Activated T-cell treated with anti-CD3 and anti-CD28 coated beads, Interleukin-2, amount 50 U/mL, for 24 hours (primary cell): ENCODE measurements at places on chromosomes 1 and 21.

GRCh38 chr21:19276665-19277064 is 873.1 kb upstream of the TMPRSS15 start:
- DNase-seq = no peak
- no peak overlapping the region for H3K4me3 ChIP-seq
- no peaks in the 10 kb centered on the region for H3K4me1 ChIP-seq
- H3K36me3 ChIP-seq = no peaks in the 10 kb centered on the region
- no peak overlapping the region for H3K27ac ChIP-seq

DNA sequence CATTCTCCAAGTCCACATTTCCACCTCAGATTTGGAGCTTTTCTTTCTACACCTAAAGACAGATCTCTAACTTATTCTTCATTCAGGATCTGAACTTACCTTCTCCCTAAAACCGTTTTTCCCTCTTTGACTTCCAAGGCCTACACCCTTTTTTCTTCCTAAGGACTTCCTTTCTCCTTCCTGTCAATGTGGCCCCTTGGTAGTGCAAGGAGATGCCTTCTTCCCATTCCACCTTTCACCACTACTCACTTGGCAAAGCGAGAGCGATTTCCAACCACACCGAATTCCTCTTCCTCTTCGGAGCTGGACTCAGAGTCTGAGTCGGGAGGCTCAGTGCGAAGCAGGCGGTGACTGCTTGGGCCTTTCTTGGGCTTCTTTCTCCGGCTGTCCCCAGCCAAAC is 1.3 kb downstream of the EFCAB14 start:
- no peaks in the 10 kb centered on the region for H3K27me3 ChIP-seq
- peak overlapping the region; percentile 93 for H3K27ac ChIP-seq
- no peak for DNase-seq
- H3K4me1 ChIP-seq = peaks cover 41% of the 10 kb centered on the region

- no peak overlapping the region for H3K27ac ChIP-seq
- DNase-seq = no peak
- no peaks in the 10 kb centered on the region for H3K36me3 ChIP-seq
- no peak overlapping the region for H3K4me3 ChIP-seq
Measured at GRCh38 chr1:74641876-74642275, 31.7 kb downstream of the ERICH3 start.

DNA sequence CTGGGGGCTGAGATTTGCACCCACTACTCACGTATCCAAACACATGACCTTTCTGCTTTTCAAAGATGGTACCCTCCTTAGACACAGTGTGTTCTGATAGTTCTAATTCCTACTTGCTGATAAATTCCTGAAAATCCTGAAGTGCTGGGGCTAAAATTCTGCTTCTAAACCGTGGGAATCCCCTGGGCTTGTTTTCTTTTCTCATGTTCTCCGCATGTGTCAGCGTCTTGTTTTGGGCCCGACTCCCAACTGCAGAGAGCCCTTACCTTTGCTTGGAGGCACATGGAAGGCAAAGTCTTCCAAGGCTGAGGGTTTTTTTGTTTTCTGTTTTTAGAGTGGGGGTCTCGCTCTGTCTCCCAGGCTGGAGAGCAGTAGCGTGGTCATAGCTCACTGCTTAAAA is 27.2 kb downstream of the PSMG1 start:
- no peak overlapping the region for H3K4me3 ChIP-seq
- no peaks in the 10 kb centered on the region for H3K4me1 ChIP-seq
- no peak for DNase-seq
- peaks cover 3% of the 10 kb centered on the region for H3K27me3 ChIP-seq

GRCh38 chr1:246921481-246921880 is 10.3 kb downstream of the AHCTF1 start:
- H3K36me3 ChIP-seq = peaks cover 62% of the 10 kb centered on the region
- no peaks in the 10 kb centered on the region for H3K27me3 ChIP-seq
- no peak for DNase-seq
- H3K4me3 ChIP-seq = no peak overlapping the region

GRCh38 chr1:85464497-85465098 is 361 bp downstream of the DDAH1 start:
- H3K27me3 ChIP-seq = peaks cover 76% of the 10 kb centered on the region
- H3K27ac ChIP-seq = no peak overlapping the region
- peaks cover 9% of the 10 kb centered on the region for H3K4me1 ChIP-seq
- H3K36me3 ChIP-seq = no peaks in the 10 kb centered on the region
- peak; percentile 52 for DNase-seq
- peak overlapping the region; percentile 50 for H3K4me3 ChIP-seq

DNA sequence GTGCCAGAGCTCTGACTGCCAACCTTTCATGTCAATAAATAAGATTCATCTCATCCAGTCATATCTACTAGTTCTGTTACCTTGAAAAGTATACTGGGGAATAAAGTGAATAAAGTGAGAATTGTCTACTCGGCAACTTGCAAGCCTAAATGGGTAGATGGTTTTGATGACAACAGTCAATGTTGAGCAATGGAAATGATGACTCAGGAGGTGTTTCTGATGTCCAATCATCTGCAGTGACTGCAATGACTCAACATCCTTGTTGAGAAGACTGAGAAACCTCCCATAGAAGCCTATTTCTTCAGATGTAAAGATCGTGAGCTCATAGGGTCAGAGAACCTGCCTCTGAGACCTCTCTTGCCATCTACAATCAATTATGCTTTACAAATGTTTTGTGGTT is 276.4 kb downstream of the SPATA17 start:
- no peaks in the 10 kb centered on the region for H3K4me1 ChIP-seq
- H3K27me3 ChIP-seq = no peaks in the 10 kb centered on the region
- no peak overlapping the region for H3K4me3 ChIP-seq

GRCh38 chr1:29830383-29830782 is 594.1 kb downstream of the PTPRU start:
- no peak for DNase-seq
- no peaks in the 10 kb centered on the region for H3K4me1 ChIP-seq
- peaks cover 6% of the 10 kb centered on the region for H3K27me3 ChIP-seq
- H3K4me3 ChIP-seq = no peak overlapping the region
- no peaks in the 10 kb centered on the region for H3K36me3 ChIP-seq

GRCh38 chr1:240086726-240087125 is 5.0 kb upstream of the FMN2 start:
- no peaks in the 10 kb centered on the region for H3K36me3 ChIP-seq
- H3K27ac ChIP-seq = no peak overlapping the region
- no peak overlapping the region for H3K4me3 ChIP-seq
- H3K4me1 ChIP-seq = peaks cover 4% of the 10 kb centered on the region
- DNase-seq = no peak
